ENCODE measurements at places on chromosomes 12 and 14.

- peak; percentile 60 for DNase-seq
These were observed 365.6 kb downstream of the BCL11B start for GRCh38 chr14:98906123-98906995.

- peak; percentile 82 for DNase-seq
These were observed 464.6 kb downstream of the PCNX1 start for GRCh38 chr14:71371711-71372396.

DNA sequence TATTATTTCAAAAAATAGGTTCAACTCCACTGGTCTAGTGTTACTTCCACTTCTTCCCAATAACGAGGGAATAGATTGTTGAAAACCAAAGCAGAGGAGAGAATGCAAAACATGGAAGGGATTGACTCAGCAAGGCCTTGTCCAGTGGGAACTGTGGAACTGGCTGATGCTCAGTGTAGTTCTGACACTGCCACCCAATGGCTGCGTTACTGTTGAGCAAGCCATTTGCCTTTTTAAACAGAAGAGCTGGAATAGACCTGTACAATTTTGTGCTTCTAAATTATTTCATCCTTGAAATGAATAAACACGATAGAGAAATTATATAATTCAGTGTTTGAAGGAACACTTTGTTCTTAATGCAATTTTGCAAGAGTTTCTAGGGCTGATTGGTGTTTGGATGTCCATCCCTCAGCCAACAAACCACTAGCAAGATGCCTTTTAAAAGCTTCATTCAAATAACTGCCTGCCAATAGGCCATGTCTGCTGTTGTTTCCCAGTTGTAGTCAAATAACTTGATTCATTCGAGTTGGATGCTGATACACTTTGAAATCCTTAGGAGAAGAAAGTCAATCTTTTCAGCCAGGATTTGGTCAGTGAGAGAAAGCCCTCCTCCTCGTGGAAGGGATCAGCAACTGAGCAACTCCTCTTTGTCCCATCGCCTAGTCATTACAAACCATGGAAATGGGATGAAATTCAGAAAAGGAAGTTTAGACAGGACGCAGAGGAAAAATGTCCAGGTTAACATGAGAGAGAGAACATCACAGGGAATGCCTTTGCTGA lies 7.3 kb upstream of the MGP start:
- DNase-seq = peak; percentile 11

DNA sequence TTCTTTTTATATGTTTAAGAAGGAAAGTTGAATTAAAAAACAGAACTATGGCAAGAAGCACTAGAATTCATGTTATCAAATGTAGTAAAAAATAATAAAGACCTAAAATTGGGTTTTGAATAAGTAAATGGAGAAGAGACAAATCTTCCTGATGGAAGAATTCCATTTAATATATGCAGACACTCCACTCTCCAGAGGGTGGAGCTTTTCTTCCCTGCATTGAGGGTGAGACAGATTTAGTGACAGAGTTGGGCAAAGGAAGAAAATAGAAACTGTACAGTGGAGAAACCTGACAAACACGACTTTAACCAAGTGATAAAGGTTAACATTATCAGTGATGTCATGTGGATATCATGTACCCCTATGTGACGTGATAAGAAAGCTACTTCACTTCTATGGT lies 217.6 kb downstream of the PRKD1 start:
- DNase-seq = peak; percentile 16
